ENCODE measurements at places on chromosomes 16 and 17.

- no peak for DNase-seq
Observed at GRCh38 chr17:37820313-37820994, 75.6 kb upstream of the HNF1B start.

GRCh38 chr17:45371414-45372324 lies 54.8 kb upstream of the MAP3K14 start:
- DNase-seq, result no peak

GRCh38 chr17:55450232-55450825 lies 28.7 kb upstream of the MMD start:
- DNase-seq, result no peak

GRCh38 chr16:66490774-66491715 lies 58.9 kb downstream of the TK2 start:
- no peak for DNase-seq

- DNase-seq, result no peak
Observed at GRCh38 chr17:77864234-77865111, 94.0 kb upstream of the TNRC6C start.

- DNase-seq, result no peak
Observed at GRCh38 chr17:82242698-82242976, 13.8 kb downstream of the SLC16A3 start.

DNA sequence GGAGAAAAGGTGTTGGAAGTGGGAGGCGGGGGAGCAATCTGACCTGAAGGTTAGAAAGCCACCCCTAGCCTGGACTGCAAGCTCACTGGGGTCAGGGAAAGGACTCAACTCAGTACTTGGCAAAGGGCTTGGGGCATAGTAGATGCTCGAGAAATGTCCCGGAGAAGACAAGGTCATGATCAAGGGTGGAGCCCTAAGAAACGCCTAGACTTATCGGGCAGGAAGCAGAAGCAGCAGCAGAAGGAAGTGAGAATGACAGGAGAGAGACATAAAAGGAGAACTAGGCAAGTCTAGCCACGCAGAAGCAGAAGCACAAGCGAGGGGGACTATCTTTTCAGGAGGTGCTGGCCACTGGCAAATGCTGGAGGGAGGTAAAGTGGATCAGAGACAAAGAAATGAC lies 10.2 kb downstream of the COTL1 start:
- peak; percentile 66 for DNase-seq

GRCh38 chr17:21522755-21523336 lies 146.7 kb downstream of the KCNJ12 start:
- DNase-seq, result no peak

- DNase-seq, result no peak
Observed at GRCh38 chr17:77948690-77949114, 9.8 kb upstream of the TNRC6C start.

DNA sequence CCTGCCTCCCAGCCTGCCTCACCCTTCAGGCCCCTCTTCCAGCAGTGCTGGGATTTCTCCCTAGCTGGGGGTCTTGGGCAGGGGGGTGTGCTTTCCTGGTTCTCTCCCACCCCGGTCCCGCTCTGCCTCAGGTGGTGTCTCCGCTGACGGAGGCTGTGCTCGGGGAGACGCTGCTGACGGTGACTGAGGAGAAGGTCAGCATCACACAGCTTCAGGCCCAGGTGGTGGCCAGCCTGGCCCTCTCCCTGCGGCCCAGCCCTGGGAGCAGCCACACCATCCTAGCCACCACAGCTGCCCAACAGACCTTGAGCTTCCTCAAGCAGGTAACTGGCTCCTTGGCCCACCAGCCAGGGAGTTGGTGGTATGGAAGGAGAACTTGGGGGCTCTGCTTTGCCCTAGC lies 56.5 kb downstream of the TMEM132E start:
- no peak for DNase-seq

DNA sequence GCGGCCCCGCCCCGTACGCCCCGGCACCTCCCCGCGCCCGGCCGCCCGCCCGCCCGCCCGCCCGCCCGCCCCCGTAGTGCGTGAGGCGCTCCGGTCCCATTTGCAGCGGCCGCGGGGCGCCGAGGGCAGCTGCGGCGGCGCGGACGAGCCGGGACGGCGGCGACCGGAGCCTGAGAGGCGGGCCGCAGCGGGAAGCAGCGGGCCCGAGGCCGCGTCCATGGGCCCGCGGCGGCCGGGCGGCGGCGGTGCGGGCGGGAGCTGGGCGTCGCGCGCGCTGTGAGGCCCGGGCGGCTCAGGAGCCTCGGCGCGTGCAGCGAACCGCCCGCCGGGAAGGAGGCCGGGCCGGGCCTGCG lies at the start of gene MPRIP:
Gene MPRIP (plus strand): TSS at position 74 of the 353 bp plus-strand sequence. CDS start 392 bp downstream, outside the sequence.
- no peak for DNase-seq

GRCh38 chr17:44102849-44103622 lies 20.4 kb downstream of the HDAC5 start:
- no peak for DNase-seq

GRCh38 chr16:35492225-35492624 lies 2032.8 kb downstream of the TP53TG3F start:
- DNase-seq, result no peak

DNA sequence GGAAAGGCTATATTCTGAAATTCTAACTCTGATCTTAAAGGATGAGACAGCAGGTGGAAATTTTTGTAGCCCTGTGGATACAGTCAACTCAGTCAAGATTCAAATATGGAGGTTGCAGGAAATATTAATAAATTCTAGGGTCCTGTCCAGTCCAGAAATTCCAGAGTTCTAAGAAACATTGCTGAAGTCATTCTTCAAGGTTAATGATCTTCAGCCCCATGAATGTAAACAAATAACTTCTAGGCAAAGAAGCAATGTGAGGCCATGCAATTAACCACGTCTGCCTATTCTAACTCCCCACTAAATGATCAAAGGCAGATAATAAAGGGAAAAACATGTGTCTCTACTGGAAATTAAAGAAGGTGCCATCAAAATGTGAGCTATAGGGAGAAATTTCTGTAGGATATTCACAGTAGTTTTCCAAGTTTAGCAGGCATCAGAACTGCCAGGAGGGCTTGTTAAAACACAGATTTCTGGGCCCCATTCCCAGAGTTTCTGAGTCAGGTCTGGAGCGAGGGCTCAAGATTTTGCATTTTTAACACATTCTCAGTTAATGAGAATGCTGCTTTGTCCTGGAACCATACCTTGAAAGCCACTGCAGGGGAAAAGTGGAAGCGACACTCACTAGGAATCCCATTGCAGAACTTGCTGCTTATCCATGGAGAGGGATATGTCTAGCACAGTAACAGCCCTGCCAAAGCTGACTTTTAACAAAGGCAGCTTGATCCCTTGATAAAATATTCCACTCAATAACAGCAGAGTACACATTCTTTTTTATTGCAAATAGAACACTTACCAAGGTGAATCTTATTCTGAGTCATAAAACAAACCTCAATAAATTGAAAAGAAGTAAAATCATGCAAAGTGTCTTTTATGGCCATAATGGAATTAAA lies 61.8 kb downstream of the DNAH3 start:
- no peak for DNase-seq

GRCh38 chr17:64686705-64687104 lies 24.6 kb upstream of the SMURF2 start:
- DNase-seq, result no peak

- DNase-seq, result no peak
Observed at GRCh38 chr16:88066680-88067529, 115.7 kb downstream of the BANP start.

DNA sequence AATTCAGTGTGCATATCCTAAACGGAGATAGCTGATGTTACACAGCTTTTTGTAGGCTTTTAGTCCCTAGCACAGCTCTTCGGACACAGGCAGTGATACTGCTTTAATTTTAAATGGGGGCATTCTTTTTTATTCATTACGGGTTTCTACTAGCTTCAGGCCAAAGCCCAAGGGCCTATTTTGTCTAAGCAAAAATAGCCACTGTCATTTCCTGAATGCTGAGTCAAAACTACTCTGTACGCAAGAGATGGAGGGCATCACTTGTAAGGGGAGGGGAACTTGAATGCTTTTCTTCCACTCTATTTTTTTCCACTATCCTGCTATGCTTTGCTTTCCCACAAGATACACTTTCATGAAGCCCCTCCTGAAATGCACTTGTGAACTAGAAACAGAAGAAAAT lies 360.7 kb downstream of the PMP22 start:
- no peak for DNase-seq

- no peak for DNase-seq
Observed at GRCh38 chr16:74051-74746, 1.8 kb upstream of the RHBDF1 start.

GRCh38 chr17:55037828-55038227 lies 69.3 kb downstream of the STXBP4 start:
- peak; percentile 7 for DNase-seq

DNA sequence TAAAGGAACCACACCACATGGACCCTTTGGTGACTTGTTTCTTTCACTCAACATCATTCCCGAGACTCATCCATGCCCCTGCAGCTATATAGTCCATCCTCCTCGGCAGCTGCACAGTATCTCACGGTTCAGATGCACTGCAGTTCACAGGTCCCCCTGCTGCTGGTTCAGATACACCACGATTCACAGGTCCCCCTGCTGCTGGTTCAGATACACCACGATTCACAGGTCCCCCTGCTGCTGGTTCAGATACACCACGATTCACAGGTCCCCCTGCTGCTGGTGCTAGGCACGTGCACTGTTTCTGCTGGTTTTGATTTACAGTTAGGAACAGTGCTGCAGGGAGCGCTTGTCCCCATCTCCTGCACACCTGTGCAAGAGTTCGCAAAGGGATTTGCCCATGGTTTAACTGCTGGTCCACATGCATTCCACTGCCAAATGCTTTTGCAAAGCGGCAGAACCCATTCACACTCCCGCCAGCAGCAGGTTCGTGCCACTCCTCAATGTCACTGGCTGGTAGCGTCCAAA lies 3.8 kb downstream of the HSDL1 start:
- DNase-seq, result peak; percentile 6

- no peak for DNase-seq
Observed at GRCh38 chr16:11183035-11183812, 72.8 kb downstream of the SOCS1 start.

DNA sequence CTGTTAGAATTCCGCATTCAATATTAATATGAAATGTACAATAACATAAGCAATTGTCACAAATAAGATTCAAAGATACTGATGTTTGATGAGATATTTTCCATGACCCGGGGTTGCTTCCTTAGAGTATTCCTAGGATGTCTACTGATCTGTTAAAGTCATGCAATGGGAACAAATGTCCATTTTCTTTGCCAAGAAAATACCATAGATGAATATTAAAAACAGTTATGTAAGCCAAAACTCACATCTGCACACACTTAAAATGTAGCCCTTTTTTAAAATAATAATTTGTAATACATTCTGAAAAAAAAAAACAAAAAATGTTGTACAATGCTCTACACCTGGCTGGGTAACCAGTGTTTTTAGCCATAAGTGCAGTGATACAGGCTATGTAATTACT lies 259.4 kb upstream of the AXIN2 start:
- DNase-seq, result no peak

- DNase-seq, result no peak
Observed at GRCh38 chr17:74272731-74273201, 1.3 kb upstream of the DNAI2 start.

DNA sequence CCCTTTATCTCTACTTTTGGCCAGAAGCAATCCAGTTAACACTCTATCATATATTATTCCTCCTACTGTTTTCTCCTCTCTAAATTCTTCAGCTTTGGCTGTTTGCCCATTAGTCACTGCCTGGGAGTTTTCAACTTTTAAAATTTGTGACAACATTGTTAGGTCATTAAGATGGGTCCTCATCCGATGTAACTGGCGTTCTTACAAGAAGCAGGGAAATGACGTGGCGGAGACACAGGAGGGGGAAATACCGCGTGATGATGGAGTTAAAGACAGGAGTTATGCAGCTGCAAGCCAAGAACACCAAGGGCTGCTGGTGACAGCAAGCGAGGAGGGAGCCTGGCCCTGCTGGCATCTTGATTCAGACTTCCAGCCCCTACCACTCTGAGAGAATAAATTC lies 34.8 kb upstream of the CPHXL start:
- peak; percentile 26 for DNase-seq

DNA sequence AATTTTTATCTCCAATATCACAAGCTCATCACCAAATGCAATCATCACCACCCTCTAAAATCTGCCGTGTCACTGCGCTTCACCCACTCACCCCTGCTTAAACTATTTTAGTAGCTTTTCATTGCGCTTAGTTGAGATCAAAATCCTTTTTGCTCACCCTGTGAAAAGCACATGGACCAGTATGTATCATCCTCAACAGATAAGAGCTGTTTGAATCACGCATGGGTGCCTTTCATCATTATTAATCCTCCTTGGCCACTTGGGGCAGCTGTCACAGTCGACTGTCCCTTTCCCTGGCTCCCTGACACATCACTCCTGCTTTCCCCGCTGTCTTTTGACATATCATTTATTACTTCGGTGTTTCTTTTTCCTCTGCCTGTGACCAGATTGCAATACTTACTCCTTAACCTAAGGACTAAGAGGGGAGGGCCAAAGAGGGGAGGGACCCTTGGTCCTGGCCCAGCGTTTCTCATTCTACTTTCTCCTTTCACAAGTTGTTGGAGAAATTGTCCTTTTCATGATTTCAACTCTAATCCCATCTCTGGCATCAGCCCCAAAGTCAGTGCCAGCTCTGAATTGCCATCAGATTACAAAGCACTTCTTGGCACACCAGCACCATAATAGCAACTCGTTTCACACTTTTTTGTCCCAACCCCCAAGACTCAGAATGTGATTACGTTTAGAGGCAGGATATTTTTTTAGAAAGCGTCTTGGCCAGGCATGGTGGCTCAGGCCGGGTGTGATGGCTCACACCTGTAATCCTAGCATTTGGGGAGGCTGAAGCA lies 8.6 kb upstream of the KDM6B start:
- no peak for DNase-seq

GRCh38 chr17:43018932-43019331 lies 3.3 kb downstream of the VAT1 start:
- DNase-seq, result no peak

DNA sequence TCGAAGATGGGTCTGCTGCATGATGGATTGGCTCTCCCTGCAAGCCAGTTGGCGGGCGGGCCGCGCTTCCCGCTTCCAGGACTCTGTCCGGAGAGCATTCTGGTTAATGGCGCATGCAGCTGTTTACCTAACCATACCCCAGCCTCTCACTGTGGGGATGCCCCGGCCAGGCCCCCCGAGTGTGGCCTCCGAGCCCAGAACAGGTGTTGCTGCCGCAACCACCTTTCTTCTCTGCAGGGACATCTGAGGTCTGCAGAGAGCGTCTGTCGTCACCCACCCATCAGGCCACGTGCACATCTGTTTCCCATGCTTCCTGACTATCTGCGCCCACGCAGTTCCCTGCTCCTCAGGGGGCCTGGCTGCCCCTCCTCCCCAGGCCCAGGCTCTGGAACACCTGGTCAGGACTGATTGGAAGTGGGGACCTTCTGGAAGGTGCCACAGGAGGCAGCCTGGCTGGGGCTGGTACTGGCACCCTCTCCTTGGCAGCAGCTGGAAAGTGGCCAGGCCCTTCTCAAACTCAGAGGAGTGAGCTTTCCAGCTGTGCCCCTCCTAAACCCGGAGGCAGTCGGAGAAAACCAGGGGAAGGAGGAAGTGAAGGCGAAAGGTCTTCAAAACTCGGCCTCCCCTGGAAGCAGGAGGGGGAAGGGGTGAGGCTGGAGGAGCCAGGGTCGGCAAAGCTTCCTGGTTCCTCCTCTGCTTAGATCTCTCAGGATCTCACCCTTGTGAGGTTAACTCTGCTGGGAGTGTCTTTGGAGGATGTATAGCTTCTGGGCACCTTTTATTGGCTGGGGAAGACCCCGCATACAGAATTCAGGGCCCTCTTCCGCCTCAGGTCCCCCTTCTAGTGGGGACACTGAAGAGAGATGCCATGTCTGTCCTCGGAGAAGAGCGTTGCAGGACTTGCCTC lies 64.5 kb upstream of the CIBAR2 start:
- DNase-seq, result no peak
